Naive B cell (primary cell): ENCODE measurements at places on chromosomes 2 and 18. TPM values are rescaled to one million over a fixed set of nuclear protein-coding genes. Genes with fewer than 3 reads are reported as not detected.
A peak's percentile ranks its signal among the peaks of the same experiment; 100 is the strongest.

Gene DSG1
- polyA plus RNA-seq, result not detected

Gene MFSD2B
- polyA plus RNA-seq, result not detected

Gene ABCB11
- not detected for polyA plus RNA-seq

Gene GPR17
- polyA plus RNA-seq, result not detected

Gene G6PC2
- not detected for polyA plus RNA-seq

Gene COLEC12
- polyA plus RNA-seq, result not detected

Gene SPP2
- polyA plus RNA-seq, result not detected

Gene CFC1
- polyA plus RNA-seq, result not detected

Gene COL4A4
- 0.82 TPM for polyA plus RNA-seq

Gene SERPINB8
- polyA plus RNA-seq, result 32.2 TPM

Gene RNF152
- not detected for polyA plus RNA-seq

Gene GIGYF2
- polyA plus RNA-seq, result 13.0 TPM

DNA sequence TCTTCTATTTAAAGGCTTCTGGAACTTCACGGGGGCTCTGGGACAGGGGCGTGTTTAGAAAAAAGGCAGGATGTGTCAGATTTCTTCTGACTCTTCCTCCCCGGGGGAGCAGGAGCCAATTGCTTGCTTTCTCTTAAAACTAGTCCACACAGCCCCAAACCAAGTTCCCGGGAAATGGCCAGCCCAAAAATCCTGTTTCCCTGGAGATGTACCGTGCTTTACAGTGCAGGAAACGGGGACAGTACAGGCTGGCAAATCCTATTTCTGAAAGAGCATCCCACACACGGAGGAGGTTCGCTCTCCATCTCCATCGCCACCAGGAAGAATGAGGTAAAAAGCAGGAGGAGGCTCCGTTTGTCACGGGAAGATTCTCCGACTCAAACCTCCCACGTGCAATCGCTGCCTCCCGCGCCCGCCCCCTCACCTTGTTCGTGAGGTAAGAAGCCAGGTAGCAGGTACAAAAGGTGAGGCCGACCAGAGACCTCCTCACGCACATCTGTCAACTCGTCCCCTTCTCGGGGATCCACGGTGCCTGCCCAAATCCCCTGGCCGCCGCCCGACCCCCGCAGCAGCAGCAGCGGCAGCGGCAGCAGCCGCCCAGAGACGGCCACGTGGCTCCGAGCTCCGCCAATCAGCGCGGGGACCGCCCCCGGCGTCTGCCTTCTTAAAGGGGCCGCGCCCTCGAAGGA is 15.6 kb upstream of the RIOK3 start:
- H3K4me1 ChIP-seq, result peaks cover 17% of the 10 kb centered on the region
- H3K4me3 ChIP-seq, result peak overlapping the region; percentile 94
- peak overlapping the region; percentile 75 for H3K27ac ChIP-seq

GRCh38 chr2:163593982-163594381 is 141.8 kb downstream of the FIGN start:
- no peaks in the 10 kb centered on the region for H3K4me1 ChIP-seq
- DNase-seq, result no peak
- no peaks in the 10 kb centered on the region for H3K36me3 ChIP-seq
- H3K4me3 ChIP-seq, result no peak overlapping the region
- no peaks in the 10 kb centered on the region for H3K27me3 ChIP-seq

- no peak overlapping the region for H3K4me3 ChIP-seq
- no peaks in the 10 kb centered on the region for H3K4me1 ChIP-seq
- DNase-seq, result no peak
- no peaks in the 10 kb centered on the region for H3K36me3 ChIP-seq
- peaks cover 11% of the 10 kb centered on the region for H3K27me3 ChIP-seq
- H3K27ac ChIP-seq, result no peak overlapping the region
Observed at GRCh38 chr18:11322006-11322405, 172.6 kb upstream of the PIEZO2 start.

DNA sequence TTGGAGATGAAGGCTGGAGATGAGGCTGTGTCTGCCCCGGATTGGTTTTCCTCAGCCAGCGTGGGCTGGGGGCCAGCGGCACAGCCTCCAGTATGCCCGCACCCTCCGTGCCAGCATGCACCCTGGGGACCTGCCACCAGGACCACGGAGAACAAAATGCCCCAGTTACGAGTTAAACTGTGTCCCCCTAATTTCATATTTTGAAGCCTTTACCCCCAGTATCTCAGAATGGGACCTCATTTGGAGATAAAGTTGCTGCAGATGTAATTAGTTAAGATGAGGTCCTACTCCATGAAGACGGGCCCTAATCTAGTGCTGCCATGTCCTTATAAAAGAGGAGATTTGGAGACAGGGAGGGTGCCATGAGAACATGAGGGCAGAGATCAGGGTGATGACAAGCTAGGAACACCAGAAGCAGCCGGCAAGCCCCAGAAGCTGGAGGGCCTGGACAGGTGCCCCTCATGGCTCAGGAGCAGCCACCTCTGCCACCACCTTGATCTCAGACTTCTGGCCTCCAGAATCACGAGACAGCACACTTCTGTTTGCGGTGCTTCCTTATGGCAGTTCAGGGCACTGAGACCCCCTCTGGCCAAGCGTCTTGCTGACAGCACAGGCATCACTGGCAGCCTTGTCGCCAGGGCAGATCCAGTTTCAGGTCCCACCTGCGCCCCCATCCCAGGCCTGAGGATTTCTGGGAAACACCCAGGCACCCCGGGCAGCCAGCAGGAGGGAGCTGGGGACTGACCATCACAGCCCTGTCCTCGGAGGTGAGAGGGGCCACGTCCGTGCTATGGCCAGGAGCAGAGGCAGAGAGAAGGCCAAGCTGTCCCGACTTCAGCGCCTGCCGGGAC is 29.4 kb downstream of the KIF1A start:
- no peaks in the 10 kb centered on the region for H3K4me1 ChIP-seq
- H3K4me3 ChIP-seq, result no peak overlapping the region
- DNase-seq, result no peak
- H3K36me3 ChIP-seq, result no peaks in the 10 kb centered on the region
- H3K27ac ChIP-seq, result no peak overlapping the region

GRCh38 chr2:158066046-158066713 is 35.5 kb upstream of the UPP2 start:
- H3K27me3 ChIP-seq, result no peaks in the 10 kb centered on the region
- H3K27ac ChIP-seq, result no peak overlapping the region
- DNase-seq, result no peak
- H3K4me3 ChIP-seq, result no peak overlapping the region
- no peaks in the 10 kb centered on the region for H3K36me3 ChIP-seq
- no peaks in the 10 kb centered on the region for H3K4me1 ChIP-seq

GRCh38 chr2:144707736-144708326 is 187.9 kb upstream of the ZEB2 start:
- no peak overlapping the region for H3K27ac ChIP-seq
- no peaks in the 10 kb centered on the region for H3K36me3 ChIP-seq
- H3K4me3 ChIP-seq, result no peak overlapping the region
- no peak for DNase-seq
- H3K4me1 ChIP-seq, result peaks cover 24% of the 10 kb centered on the region
- no peaks in the 10 kb centered on the region for H3K27me3 ChIP-seq

GRCh38 chr2:100592226-100592625 is 29.4 kb downstream of the PDCL3 start:
- H3K27ac ChIP-seq, result no peak overlapping the region
- peaks cover 4% of the 10 kb centered on the region for H3K4me1 ChIP-seq
- H3K27me3 ChIP-seq, result peaks cover 8% of the 10 kb centered on the region
- DNase-seq, result no peak
- H3K36me3 ChIP-seq, result no peaks in the 10 kb centered on the region
- H3K4me3 ChIP-seq, result no peak overlapping the region

DNA sequence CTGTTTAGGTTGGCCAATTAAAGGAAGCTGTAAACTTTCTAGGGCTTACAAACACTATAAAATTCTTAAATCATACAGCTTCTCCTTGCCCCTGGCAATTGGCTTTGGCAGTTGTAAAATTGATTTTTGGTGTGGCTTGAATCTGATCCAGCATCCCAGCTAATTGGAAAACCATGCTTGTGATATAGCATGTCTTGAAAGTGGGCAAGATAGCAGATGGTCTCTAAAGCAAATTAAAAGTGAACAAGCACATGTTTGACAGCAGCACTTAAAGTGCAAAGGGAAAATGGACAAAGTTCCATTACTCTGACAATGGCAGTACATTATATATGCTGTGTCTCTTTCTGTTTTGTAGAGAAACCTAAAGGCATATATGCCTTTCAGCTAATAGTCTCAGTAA is 302.9 kb upstream of the NXPH2 start:
- no peak overlapping the region for H3K27ac ChIP-seq
- no peaks in the 10 kb centered on the region for H3K36me3 ChIP-seq
- no peak for DNase-seq
- H3K4me1 ChIP-seq, result no peaks in the 10 kb centered on the region

- H3K4me1 ChIP-seq, result peaks cover 4% of the 10 kb centered on the region
- no peaks in the 10 kb centered on the region for H3K27me3 ChIP-seq
- no peak overlapping the region for H3K27ac ChIP-seq
- H3K36me3 ChIP-seq, result peaks cover 20% of the 10 kb centered on the region
- DNase-seq, result no peak
Observed at GRCh38 chr2:46519265-46519664, 39.9 kb downstream of the TMEM247 start.

GRCh38 chr2:239956818-239957261 is 68.3 kb downstream of the NDUFA10 start:
- H3K27ac ChIP-seq, result no peak overlapping the region
- H3K36me3 ChIP-seq, result peaks cover 9% of the 10 kb centered on the region
- H3K4me3 ChIP-seq, result no peak overlapping the region
- H3K4me1 ChIP-seq, result no peaks in the 10 kb centered on the region

DNA sequence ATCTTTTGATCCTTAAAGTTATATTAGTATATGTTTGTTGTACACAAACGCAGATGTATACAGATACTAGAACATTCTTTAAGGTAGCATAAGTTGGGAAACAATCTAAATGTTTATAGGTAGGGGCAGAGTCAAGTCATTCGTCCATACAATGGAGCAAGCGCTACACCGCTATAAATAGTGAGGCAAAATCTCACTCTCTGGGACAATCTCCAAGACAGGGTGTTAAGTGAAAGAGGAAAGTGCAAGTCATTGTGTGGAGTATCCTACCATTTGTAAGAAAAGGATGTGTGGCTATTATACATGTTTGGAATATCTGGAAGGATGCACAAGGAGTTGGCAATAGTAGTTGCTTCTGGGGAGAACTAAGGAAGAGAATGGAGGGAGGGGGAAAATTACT is 16.2 kb upstream of the FHL2 start:
- H3K27me3 ChIP-seq, result peaks cover 7% of the 10 kb centered on the region
- H3K4me1 ChIP-seq, result peaks cover 9% of the 10 kb centered on the region
- no peak for DNase-seq
- no peaks in the 10 kb centered on the region for H3K36me3 ChIP-seq

DNA sequence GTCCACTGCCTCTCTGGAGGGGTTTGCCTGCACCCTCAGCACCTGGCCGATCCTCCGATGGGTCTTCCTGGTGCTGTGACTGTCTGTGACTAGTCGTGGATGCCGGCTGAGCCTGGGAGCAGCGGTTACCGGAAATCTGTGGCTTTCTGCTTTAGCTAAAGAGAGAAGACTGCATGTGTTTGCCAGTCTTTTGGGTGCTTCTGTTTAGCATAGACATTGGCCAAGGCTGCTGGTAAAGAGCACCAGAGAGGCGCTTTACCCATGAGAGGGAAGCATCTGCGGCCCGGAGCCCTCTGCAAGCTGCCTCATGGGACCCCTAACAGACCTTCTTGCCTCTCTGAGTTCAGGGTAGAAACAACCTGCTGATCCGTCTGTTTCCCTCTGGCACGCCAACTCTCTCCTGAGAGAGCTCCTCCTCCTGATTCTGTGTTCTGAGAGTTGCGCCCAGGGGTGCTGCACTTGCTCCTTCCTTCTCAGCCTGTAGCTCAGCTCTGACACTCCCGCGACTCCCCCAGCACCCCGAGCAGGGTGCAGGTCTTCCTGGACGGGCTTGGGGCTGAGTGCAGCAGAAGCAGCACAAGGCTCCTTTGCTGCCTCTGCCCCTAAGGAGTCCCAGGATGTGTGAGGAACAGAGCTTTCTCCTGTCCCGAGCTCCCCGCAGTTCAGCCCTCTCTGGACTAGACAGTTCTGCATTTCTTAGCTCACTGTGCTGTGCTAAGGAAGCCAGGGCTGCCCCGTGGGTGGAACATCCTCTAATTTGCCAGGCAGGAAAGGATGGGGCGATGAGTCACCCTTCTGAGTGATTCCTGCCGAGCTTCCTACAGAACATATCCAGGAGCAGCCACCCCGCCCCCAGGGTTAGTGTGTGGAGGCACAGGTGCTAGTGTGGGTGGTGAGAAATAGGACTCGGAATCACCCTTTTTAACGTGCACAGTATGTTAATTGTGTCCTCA is 203.2 kb downstream of the SH3RF3 start:
- no peak overlapping the region for H3K27ac ChIP-seq
- H3K27me3 ChIP-seq, result no peaks in the 10 kb centered on the region
- DNase-seq, result peak; percentile 36
- H3K4me1 ChIP-seq, result peaks cover 66% of the 10 kb centered on the region

DNA sequence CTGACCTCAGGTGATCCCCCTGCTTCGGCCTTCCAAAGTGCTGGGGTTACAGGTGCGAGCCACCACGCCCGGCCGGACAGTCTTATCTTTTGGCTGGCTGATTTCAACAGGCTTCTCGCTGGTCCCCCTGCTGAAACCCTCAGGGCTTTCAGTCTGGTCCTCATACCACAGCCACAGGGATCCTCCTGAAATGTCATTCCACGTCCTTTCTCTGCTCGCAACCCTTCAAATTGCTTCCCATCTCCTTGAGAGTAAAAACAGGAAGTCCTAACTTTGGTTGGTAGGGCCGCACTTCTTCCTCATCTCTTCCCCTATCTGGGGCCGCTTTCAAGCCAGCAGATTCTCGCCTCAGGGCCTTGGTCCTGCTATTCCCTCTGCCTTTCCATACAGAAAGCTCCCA is 1.4 kb upstream of the CAB39 start:
- peak overlapping the region; percentile 95 for H3K4me3 ChIP-seq
- H3K4me1 ChIP-seq, result peaks cover 43% of the 10 kb centered on the region
- no peaks in the 10 kb centered on the region for H3K36me3 ChIP-seq
- DNase-seq, result peak; percentile 23

- H3K4me1 ChIP-seq, result no peaks in the 10 kb centered on the region
- no peak for DNase-seq
- H3K36me3 ChIP-seq, result no peaks in the 10 kb centered on the region
- H3K27ac ChIP-seq, result no peak overlapping the region
Observed at GRCh38 chr2:12702168-12703121, 14.3 kb upstream of the TRIB2 start.
